ENCODE measurements at places on chromosomes 12 and 14. TPM values are rescaled to one million over a fixed set of nuclear protein-coding genes. Genes with fewer than 3 reads are reported as not detected.

PMCH gene
- not detected for total RNA-seq

CISTR gene
- not detected for total RNA-seq

MANSC4 gene
- total RNA-seq, result not detected

HOXC12 gene
- total RNA-seq, result not detected

KRT71 gene
- not detected for total RNA-seq

MGST1 gene
- 807 TPM for total RNA-seq

GRIP1 gene
- 6.4 TPM for total RNA-seq

GSKIP gene
- 22.0 TPM for total RNA-seq

CHGA gene
- total RNA-seq, result 1.5 TPM

ERP27 gene
- total RNA-seq, result not detected

TAS2R9 gene
- total RNA-seq, result not detected

CEP83 gene
- total RNA-seq, result 7.6 TPM

ASPG gene
- 0.07 TPM for total RNA-seq

NEK9 gene
- total RNA-seq, result 34.1 TPM

PARPBP gene
- 16.8 TPM for total RNA-seq

LRCOL1 gene
- total RNA-seq, result not detected

LRRIQ1 gene
- total RNA-seq, result 1.0 TPM

OVCH1 gene
- not detected for total RNA-seq

KRT77 gene
- not detected for total RNA-seq

GLI1 gene
- 8.1 TPM for total RNA-seq

CBLN3 gene
- total RNA-seq, result 1.7 TPM

PLEKHG7 gene
- not detected for total RNA-seq

AICDA gene
- 0.13 TPM for total RNA-seq

KMT2D gene
- total RNA-seq, result 30.1 TPM

IGFBP6 gene
- 240 TPM for total RNA-seq

CFAP54 gene
- 1.3 TPM for total RNA-seq

SRRM4 gene
- not detected for total RNA-seq

AACS gene
- 17.2 TPM for total RNA-seq

ARHGAP9 gene
- 0.94 TPM for total RNA-seq

ARPC3 gene
- 773 TPM for total RNA-seq

PTCSC3 gene
- total RNA-seq, result not detected

RNASE7 gene
- total RNA-seq, result not detected

PRPF40B gene
- total RNA-seq, result 7.9 TPM

AQP6 gene
- not detected for total RNA-seq

RND1 gene
- 4.3 TPM for total RNA-seq

B4GALNT3 gene
- total RNA-seq, result 0.56 TPM

CLEC4E gene
- 0.59 TPM for total RNA-seq

BMP4 gene
- total RNA-seq, result 1.6 TPM

CDCA4 gene
- 49.8 TPM for total RNA-seq

CLMN gene
- 6.6 TPM for total RNA-seq

OR4E1 gene
- total RNA-seq, result not detected

CMA1 gene
- total RNA-seq, result not detected

MGAT4C gene
- 0.06 TPM for total RNA-seq

SMCO2 gene
- total RNA-seq, result 0.12 TPM

GTF2A1 gene
- total RNA-seq, result 12.7 TPM

PWP1 gene
- total RNA-seq, result 91.9 TPM

PAH gene
- not detected for total RNA-seq

GLT8D2 gene
- total RNA-seq, result 0.25 TPM

INHBC gene
- total RNA-seq, result not detected

ADAM20 gene
- total RNA-seq, result not detected

RD3L gene
- not detected for total RNA-seq

CREBL2 gene
- total RNA-seq, result 18.7 TPM

GPR33 gene
- not detected for total RNA-seq

MGP gene
- total RNA-seq, result not detected

SETD1B gene
- 10.2 TPM for total RNA-seq

SIX6 gene
- not detected for total RNA-seq

RAB2B gene
- 12.6 TPM for total RNA-seq

All from A549 treated with GW870086 at 1 μM for 4 hours (cell line).